Neural progenitor cell (in vitro differentiated cells): ENCODE measurements at places on chromosomes 7 and 10. TPM values are rescaled to one million over a fixed set of nuclear protein-coding genes. Genes with fewer than 3 reads are reported as not detected.

PIP gene
- total RNA-seq: not detected in 2 replicates

GPR141 gene
- total RNA-seq: 1.2 and 2.6 TPM in 2 replicates

BTBD16 gene
- not detected in 2 replicates for total RNA-seq

OR2A1 gene
- total RNA-seq: not detected in 2 replicates

DNA sequence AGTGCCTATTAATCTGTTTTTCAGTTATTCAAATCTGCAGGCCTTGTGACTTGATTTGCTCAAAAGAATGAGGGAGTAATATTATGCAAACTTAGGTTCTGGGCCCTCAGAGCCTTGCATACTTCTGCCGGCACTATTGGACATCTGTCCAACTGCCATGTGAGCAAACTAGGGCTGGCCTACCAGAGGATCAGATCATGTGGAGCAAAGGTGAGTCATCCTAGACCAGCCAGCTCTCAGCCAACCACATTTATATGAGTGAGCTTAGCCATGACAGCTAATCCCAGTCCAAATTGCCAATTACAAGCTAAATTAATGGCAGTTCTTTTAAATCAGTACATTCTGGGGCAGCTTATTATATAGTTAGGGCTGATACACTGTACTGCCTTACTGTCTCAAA, 69.6 kb downstream of the SDHAF3 start:
- no peak for DNase-seq

- DNase-seq: no peak
These were observed 25.1 kb downstream of the PUS7 start for GRCh38 chr7:105497016-105497415.

RET gene
- 1.4 and 2.7 TPM in 2 replicates for total RNA-seq

DNA sequence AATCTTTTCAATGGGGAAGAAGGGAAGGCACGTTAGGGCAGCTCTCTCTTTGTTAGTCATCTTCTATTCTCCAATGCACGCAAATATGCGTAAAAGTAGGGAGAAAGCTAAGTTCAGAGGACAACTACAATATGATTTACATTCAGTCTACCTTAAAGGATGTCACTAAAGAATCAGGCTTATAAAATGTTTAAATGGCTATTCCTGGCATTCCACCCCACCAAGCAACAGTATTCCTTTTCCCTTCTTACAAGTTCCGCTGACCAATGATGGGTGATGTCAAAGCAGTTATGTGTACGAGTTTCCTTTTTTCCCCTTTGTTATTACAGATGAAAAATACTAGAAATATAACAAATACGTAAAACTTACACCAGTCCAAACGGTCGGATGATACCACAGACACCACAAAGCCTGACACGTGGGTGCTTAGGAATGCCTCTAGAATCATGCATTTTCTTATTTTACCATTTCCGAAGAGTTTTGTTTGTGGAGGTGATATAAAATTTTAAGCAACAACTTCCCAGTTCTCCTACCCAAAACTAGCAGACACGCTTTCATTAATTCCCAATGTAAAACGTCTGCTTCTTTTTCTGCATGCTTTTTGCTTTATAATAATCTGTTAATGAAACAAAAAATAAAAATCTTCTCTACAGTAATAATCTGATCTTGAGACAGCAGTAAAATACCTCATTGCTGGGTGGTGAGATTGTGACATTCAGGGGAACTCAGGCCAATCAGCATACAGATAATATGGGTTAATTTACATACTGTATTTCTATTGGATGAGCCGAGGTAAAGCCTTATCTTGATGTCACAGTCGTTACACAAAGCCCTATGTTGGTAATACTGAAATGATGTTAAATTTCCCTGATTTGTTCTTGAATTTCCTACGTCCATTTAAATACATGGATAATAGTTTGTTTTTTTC, 708 bp upstream of the GPR85 start:
- DNase-seq: peak; percentile 30

PON3 gene
- total RNA-seq: not detected in 2 replicates

GRCh38 chr10:81179324-81179723, 641.6 kb downstream of the SH2D4B start:
- no peak for DNase-seq
